Activated CD8-positive, alpha-beta memory T cell treated with anti-CD3 and anti-CD28 coated beads for 4 hours (primary cell): ENCODE measurements at places on chromosomes 13 and 19.
A peak's percentile ranks its signal among the peaks of the same experiment; 100 is the strongest.

- no peak for DNase-seq
These were observed 238.0 kb downstream of the LHFPL6 start for GRCh38 chr13:39364947-39365468.

- no peak for DNase-seq
These were observed 13.9 kb upstream of the KATNAL1 start for GRCh38 chr13:30321256-30321655.

DNA sequence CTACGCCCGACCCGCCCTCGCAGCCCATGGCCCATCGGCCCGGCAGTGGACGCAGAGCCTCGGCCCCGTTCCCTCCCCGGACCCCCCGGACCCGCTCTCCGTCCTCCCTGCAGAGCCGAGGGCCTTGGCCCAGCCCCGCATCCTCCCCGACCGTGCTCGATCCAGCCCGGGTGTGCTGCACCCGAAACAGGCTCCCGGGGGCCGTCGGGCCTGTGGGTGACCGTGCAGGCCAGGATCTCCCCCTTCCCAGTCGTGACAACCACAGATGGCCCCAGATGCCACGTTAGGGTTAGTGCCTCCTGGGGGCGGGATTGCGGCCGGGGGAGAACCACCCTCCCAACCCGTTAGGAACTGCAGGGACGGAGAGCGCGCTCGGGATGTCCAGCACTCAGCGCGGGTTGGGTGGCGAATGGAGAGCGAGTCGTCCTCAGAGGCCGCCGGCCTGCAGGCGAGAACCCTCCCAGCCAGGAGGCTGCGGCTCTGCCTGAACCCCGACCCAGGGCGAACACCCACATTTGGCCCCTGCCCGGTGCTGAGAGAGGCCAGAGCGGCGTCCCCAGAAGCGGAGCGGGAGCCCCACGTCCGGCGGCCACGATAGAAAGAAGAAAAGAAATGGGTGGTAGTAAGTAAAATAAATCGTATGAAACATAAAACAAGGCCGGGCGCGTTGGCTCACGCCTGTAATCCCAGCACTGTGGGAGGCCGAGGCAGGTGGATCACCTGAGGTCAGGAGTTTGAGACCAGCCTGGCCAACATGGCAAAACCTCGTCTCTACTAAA, 6.7 kb upstream of the MADCAM1 start:
- DNase-seq, result no peak

DNA sequence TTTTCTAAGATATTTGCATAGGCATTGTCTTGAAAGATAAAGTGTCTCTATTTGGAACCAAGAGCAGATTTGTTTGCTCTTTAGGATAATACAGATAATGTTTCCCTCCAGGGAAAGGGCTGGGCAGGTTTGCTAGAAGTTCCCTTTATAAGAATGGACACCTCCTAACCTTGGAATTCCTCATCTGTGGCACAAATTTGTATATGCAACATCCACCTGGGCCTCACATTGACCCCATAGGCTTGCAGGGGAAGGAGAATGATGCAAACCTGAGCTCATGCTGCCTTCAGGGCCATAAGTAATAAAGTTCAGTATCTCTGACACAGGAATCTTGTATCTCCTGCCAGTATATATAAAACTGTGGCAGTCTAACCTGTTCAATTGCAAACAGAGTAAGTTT, 508.4 kb upstream of the MIR17HG start:
- DNase-seq, result no peak

- no peak for DNase-seq
These were observed 633.5 kb downstream of the SLITRK1 start for GRCh38 chr13:83248751-83249150.

- no peak for DNase-seq
These were observed 3.1 kb downstream of the RPS28 start for GRCh38 chr19:8324186-8325050.

- DNase-seq, result no peak
These were observed 467.3 kb downstream of the TSHZ3 start for GRCh38 chr19:30881930-30882329.

DNA sequence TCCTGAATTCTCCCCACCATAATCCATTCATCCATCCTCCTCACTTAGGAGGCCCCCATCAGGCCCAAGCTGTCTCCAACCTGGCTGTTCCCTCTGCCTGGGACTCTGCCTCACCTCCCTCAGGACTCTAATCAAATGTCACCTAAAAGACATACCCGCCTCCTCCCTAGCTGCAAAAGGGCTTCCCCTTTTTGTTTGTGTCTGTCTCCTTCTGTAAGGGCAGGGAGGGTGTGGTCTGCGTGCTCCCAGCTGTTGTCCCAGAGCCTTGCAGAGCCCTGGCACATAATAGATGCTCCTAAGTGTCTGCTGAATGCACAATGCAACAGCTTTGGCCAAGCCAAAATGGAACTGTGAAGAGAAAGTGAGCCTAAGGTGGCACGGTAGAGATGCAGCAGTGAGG, 4.4 kb downstream of the TRIR start:
- no peak for DNase-seq

DNA sequence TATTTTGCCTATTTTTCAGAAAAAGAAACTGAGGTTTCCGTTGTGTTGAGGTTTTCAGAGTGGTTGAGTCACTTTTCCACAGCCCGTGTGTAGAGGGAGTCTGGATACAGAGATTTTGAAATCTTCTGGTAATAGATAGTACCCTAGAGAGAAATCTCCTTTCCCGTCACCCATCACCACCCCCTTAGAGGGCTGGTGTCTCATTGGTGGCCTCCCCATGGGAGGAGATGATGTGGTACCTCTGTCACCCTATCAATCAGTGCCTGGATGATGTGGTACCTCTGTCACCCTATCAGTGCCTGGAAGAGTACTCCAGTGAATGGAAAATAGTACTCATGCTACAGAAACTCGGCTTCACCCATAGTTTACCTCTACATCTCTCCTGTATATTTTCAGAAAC, 42.2 kb upstream of the SERP2 start:
- no peak for DNase-seq

GRCh38 chr13:34867590-34867989, 74.5 kb upstream of the NBEA start:
- DNase-seq, result no peak

DNA sequence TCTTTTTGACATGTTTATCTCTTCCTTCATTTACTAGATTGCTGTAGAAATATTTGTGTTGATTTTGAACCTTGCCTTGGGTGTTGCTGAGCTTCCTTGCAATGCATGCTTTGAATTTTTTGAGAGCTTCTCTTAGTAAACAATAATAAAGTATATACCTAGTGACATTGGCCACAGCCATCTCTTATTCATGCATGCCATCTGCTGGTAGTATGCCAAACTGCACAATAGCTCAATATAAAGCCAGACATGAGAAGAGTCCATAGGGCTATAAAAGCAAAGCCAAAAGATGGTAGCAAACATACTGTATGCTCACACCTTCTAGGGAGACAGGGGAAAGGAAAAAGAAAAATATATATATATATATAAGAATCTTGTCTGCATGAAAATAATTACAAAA, 18.9 kb upstream of the ZSCAN5A start:
- DNase-seq, result peak; percentile 3

DNA sequence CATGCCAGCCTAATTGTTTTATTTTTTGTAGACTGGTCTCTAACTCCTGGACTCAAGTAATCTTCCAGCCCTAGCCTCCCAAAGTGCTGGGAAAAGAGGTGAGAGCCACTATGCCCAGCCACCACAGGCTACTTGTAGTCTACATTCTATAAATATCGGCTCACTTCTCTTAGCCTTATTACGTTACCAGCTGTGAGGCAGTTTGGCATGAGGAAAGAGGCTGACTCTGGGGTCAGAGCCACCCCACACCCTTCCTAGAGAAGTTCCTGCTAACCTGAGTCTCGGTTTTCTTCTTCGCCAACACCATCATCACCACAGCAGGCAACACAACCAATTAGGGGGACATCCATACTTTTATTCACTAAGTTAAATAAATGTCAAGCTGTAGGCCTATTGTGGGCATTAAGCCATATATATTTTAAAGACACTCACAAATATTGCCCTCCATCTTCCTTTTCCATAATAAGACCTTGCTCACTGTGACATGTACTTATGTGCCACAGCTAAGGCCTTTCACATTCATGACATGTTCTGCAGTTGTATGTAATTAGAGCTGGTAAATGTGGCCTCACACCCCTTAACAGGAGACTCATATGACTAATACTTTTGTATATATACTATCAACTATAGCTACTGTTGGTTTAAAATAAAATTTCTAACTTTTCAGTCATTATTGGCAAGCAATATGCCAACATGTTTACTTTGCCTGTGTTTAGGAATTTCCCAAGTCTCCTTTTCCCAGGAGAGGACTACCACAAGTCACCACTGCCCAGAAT, 5.7 kb downstream of the SLC25A30 start:
- no peak for DNase-seq

GRCh38 chr13:80841414-80841813, 500.5 kb upstream of the SPRY2 start:
- DNase-seq, result no peak

- DNase-seq, result no peak
These were observed 163.7 kb downstream of the TBC1D4 start for GRCh38 chr13:75318138-75318833.

DNA sequence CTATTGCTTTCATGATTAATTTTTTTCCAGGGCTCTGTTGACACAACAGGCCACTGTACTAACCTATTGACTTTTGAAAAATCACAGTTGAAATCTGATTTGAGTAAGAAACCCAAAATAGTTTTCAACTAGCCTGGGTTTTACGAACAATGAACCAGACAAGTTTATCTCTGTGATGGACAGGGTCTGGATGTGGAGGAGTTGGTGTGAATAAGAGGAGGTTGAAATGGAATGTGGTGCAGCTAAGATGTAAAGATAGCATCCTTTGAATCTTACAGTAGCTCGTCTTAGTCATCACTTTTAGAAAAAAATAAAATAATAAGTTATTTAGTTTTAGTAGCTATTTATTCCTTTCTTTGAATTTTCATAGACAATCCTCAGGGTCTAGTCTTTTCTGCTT, 8.3 kb upstream of the OXGR1 start:
- DNase-seq, result no peak

DNA sequence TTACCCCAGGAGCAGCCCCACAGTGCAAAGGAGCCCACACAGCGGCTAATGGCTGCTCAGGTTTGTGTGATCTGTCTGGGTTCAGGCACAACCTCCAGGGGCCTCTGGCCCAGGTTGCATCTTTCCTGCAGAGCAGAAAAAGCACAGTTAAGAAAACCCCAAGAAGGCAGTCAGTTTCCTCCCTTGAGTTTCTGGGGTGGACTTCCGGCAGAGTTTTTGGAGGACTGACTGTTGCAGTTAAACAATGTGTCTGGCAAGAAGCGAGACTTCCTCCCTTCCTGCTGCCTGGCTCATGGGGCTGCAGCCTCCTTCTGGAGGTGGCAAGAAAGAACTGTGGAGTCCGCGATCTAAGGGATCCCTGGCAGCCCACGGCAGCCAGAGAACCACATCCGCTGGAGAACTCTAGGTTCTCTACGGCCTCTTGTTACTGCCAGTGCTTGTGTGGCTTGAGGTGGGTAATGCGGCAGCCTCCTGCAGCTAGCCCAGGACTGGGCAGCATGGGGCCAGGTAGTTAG, 114.4 kb downstream of the ZDHHC20 start:
- no peak for DNase-seq

- no peak for DNase-seq
These were observed 22.0 kb downstream of the CERS4 start for GRCh38 chr19:8231073-8231604.

GRCh38 chr19:28706693-28707092, 506.3 kb downstream of the UQCRFS1 start:
- no peak for DNase-seq

GRCh38 chr19:2132731-2133490, 18.5 kb downstream of the AP3D1 start:
- DNase-seq, result no peak

- DNase-seq, result no peak
These were observed 41.2 kb downstream of the USP12 start for GRCh38 chr13:27130223-27130978.

- DNase-seq, result no peak
These were observed 583.7 kb upstream of the SPRY2 start for GRCh38 chr13:80924596-80924995.

DNA sequence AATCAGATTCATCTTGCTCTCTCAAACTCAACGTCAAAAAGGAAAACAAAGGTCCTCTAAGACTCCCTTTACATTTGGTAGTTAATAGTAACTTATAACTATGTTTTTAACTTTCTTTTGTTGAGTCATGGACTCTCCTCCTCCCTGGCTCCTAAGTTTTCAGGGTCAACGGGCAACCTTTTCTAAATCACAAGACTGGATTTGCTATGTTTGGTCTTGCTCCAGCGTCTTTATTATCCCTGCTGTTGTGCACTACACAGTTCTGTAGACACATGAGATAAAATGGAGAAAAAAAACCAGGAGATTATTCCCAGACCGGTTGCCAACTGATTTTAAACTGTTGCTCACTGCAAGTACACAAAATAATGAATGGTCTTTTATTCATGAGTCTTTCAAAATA, 1.9 kb upstream of the ITM2B start:
- no peak for DNase-seq

DNA sequence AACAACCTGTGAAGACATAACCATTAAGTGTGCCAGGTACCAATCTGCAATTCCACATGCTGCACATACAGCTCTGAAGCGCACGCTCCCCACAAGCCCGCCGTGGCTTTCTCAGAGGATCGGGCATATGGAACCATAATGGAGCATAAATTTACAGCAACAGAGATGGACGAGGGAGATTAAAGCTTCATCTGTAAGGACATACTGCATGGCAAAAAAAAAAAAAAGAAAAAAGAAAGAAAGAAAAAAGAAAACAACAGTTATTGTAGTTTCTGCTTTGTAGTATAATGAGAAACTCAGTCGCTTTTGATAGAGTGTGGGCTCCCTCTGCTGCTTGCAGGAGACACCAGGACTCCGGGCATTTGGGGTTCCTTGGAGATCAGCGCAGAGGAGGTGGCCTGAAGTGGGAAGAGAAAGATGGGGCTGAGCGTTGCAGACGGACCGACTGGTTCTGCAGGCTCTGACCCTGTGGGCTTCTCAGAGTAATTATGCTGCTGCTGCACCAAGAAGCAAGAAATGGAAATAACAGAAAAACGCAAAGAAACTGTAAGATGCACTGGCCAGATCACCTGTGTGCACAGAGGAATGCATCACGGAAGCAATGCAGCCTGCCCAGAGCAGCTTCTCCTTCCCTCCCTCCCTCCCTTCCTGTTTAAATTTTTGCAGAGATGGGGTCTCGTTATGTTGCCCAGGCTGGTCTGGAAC, 10.8 kb upstream of the PDCD5 start:
- DNase-seq, result peak; percentile 14

- no peak for DNase-seq
These were observed 23.1 kb upstream of the COG3 start for GRCh38 chr13:45441633-45442032.

- peak; percentile 87 for DNase-seq
These were observed 37.6 kb upstream of the NANOS3 start for GRCh38 chr19:13839130-13839937.

GRCh38 chr19:53123400-53123799, 9.3 kb downstream of the ZNF415 start:
- no peak for DNase-seq

DNA sequence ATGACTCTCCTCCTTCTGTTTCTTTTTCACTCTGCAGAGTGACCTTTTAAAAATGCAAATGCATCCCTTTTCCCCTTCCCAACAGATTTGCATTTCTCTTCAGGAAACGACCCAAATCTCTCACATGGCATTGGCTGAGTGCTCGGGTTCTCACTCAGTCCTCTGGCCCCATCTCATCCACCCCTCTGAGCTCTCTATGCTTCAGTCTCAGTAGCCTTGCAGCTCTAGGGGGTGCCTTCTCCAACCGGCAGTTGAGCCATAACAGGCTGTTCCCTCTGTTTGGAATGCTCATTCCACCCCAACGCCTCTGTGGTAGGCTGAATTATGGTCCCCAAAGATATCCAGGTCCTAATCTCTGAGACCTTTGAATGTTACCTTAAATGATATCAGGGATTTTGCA, 78.2 kb downstream of the AKAP11 start:
- DNase-seq, result no peak
